ENCODE measurements at places on chromosomes 7 and 10. TPM values are rescaled to one million over a fixed set of nuclear protein-coding genes. Genes with fewer than 3 reads are reported as not detected.

- H3K36me3 ChIP-seq, result peaks cover 12% of the 10 kb centered on the region
- peaks cover 28% of the 10 kb centered on the region for H3K4me1 ChIP-seq
- H3K27ac ChIP-seq, result peak overlapping the region; percentile 96
- no peak for DNase-seq
Observed at GRCh38 chr10:102131286-102132170, 1.3 kb upstream of the PPRC1 start.

GRCh38 chr10:115762029-115762428, 511.0 kb downstream of the GFRA1 start:
- H3K4me3 ChIP-seq, result no peak overlapping the region
- H3K27ac ChIP-seq, result no peak overlapping the region
- H3K4me1 ChIP-seq, result no peaks in the 10 kb centered on the region
- H3K36me3 ChIP-seq, result no peaks in the 10 kb centered on the region

DNA sequence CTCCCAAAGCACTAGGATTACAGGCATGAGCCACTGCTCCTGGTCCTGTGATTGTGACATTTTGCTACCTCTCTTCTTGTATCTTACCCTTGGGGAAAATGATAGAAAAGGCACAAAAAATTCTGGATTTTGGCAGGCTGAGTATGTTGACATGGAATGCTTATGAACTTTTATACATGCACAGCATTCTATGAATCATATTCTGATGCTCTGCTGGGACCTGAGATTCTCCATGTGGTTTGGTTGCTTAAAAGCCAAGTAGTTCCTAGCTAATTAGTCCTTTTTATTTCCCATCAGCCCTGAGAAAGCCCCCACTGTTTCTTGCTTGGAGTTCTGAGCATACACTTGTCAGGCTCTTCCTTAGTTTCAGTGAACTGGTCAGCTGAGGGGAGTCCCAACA, 8.3 kb upstream of the KAZALD1 start:
- peaks cover 20% of the 10 kb centered on the region for H3K36me3 ChIP-seq
- H3K4me3 ChIP-seq, result no peak overlapping the region
- H3K4me1 ChIP-seq, result peaks cover 39% of the 10 kb centered on the region
- DNase-seq, result no peak
- H3K27me3 ChIP-seq, result peaks cover 24% of the 10 kb centered on the region

CPN1 gene
- total RNA-seq, result not detected

DPP6 gene
- total RNA-seq, result not detected
